ENCODE measurements at places on chromosomes 13 and 19. TPM values are rescaled to one million over a fixed set of nuclear protein-coding genes. Genes with fewer than 3 reads are reported as not detected.
A peak's percentile ranks its signal among the peaks of the same experiment; 100 is the strongest.

DNA sequence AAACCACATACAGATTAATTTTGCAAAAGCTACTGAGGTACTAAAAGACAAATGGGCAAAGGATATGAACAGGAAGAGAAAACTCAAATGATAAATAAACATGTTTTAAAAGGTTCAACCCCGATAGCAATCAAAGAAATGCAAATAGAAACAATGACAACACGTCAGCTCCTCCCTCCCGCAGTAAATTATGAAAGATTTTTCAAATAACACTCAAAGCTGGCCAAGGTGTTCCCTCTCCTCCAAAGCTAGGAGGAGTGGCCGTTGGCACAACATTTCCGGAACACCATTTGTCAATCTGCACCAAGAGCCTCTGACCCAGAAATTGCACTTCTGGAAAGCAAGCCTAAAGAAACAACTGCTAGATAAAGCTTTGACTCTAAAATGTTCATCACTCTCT, 28.3 kb downstream of the INSR start:
- no peaks in the 10 kb centered on the region for H3K4me1 ChIP-seq
- H3K27me3 ChIP-seq, result no peaks in the 10 kb centered on the region
- H3K4me3 ChIP-seq, result no peak overlapping the region
- no peak overlapping the region for H3K27ac ChIP-seq

- H3K27me3 ChIP-seq, result no peaks in the 10 kb centered on the region
- DNase-seq, result no peak
- peaks cover 19% of the 10 kb centered on the region for H3K4me1 ChIP-seq
- no peak overlapping the region for H3K4me3 ChIP-seq
- no peaks in the 10 kb centered on the region for H3K36me3 ChIP-seq
Measured at GRCh38 chr13:21232599-21232998, 56.1 kb downstream of the MRPL57 start.

- no peak overlapping the region for H3K27ac ChIP-seq
- H3K36me3 ChIP-seq, result no peaks in the 10 kb centered on the region
- no peaks in the 10 kb centered on the region for H3K4me1 ChIP-seq
- H3K4me3 ChIP-seq, result no peak overlapping the region
- DNase-seq, result no peak
Measured at GRCh38 chr13:47553329-47553977, 447.6 kb downstream of the SUCLA2 start.

DNA sequence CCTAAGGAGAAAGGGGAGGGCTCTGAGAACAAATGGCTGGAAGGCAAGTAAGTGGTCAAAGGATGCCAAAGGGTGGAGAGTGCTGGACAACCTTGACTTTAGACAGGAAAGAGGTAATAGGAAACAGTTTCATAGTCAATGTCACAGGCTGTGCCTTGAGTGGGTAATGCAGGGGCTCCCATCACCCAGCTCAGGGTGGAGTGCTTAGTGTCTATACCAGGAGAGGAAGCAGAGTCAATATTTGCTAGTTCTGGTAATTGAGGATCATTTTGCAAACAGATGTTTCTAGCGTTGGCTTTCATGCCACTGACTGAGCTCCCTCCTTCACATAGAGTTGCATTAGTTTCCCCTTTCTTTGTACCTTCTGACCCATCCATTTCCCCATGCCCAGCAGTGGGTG, 64.6 kb upstream of the KL start:
- no peak for DNase-seq
- no peaks in the 10 kb centered on the region for H3K4me1 ChIP-seq
- H3K27ac ChIP-seq, result no peak overlapping the region

DNA sequence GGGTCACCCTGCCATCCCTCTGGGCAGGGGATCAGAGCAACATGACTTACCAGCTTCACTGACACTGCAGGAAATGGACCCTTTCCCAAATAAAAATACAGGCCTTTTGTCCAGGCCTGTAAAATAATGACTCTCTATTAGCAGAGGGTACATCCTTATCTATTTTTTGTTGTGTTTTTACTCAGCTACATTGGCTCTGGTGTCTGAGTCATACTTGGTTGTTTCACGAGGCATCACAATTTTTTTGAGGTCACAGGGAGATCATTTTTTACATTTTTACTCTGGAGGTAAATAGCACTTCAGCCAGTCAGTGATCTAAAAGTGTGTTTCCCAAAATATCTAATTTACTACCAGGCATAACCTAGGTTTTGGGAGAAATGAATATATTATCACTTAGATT, 6.9 kb upstream of the HTR2A start:
- H3K27me3 ChIP-seq, result no peaks in the 10 kb centered on the region
- no peak for DNase-seq
- no peak overlapping the region for H3K4me3 ChIP-seq
- H3K36me3 ChIP-seq, result no peaks in the 10 kb centered on the region

DNA sequence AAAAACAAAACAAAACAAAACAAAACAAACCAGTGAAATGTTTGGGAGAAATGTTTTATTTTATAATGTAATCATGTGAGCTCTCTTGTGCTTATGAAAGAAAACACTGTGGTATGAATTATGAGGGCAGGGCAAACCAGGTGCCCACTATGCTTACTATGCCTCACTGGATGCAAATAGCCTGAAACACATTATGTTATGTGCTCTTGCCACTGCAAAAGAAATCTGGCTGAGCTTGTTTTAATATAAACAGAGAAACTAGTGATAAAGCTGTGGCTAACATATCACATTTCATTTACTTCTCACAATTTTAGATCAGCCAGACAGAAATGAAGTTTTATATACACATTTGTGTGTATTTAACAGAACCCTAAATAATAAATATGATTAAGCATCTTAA, 8.7 kb upstream of the NBEA start:
- H3K4me1 ChIP-seq, result no peaks in the 10 kb centered on the region
- H3K27ac ChIP-seq, result no peak overlapping the region

DNA sequence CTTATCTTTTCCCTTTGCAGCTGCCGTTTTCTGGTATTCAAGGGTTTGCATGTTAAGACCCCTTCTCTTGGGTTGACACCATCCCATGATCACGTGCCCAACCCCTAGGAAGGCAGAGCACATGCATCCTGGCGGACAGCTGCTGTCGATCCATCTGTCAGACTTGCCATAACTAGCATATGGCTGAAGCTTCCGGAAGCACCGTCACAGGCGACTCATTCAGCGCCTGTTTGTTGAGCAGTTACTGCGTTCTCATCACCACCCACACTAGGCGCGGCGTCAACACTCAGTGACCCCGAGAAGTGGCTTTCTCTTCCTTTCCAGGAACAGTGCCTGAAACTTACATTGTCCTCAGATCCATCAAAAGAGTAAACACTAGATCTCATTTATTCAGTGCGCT, 93.6 kb downstream of the SOX1 start:
- peaks cover 38% of the 10 kb centered on the region for H3K4me1 ChIP-seq
- H3K27ac ChIP-seq, result no peak overlapping the region
- H3K36me3 ChIP-seq, result no peaks in the 10 kb centered on the region
- H3K27me3 ChIP-seq, result no peaks in the 10 kb centered on the region
- no peak overlapping the region for H3K4me3 ChIP-seq

DNA sequence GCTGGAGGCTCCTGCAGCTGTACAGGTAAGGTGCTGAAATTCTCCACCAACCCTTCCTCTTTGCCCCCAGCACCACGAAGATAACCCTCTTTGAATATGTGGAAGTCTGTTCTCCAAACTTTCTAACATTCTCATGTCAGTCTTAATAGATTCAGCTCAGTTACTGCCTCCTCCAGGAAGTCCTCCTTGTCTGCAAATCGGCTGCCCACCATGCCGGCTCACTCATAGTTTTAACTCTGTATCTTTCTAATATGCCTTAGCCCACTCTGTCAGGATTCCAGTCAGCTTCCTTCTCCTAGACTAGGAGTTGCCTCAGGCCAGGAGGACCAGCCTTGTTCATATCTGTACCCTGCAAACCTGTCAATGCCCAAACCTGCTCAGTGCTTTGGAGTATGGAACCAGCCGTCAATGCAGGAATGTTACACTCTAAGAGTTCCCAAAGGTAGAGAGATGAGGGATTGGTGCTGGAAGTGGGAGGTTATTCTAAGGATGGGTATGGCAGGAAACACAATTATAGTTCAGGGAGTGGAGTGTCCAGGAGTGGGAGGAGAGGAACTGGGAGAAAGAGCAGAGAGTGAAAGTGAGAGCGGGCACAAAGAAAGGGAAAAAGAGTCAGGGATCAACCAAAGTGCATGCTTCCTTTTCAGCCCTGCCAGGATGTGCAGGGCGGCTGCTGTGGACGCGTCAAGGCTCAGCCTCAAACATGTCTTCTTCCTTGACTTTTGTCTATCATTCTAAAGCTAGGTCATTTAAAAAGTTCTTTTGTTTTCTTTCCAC, 38.0 kb upstream of the ALOX5AP start:
- H3K27ac ChIP-seq, result no peak overlapping the region
- H3K27me3 ChIP-seq, result peaks cover 23% of the 10 kb centered on the region
- DNase-seq, result no peak
- H3K4me3 ChIP-seq, result no peak overlapping the region
- no peaks in the 10 kb centered on the region for H3K4me1 ChIP-seq

GRCh38 chr19:48982280-48982679, 10.8 kb downstream of the GYS1 start:
- H3K4me3 ChIP-seq, result no peak overlapping the region
- H3K36me3 ChIP-seq, result peaks cover 41% of the 10 kb centered on the region
- no peak for DNase-seq
- H3K27me3 ChIP-seq, result no peaks in the 10 kb centered on the region
- no peaks in the 10 kb centered on the region for H3K4me1 ChIP-seq
- H3K27ac ChIP-seq, result no peak overlapping the region

- DNase-seq, result no peak
- H3K4me3 ChIP-seq, result no peak overlapping the region
- no peaks in the 10 kb centered on the region for H3K27me3 ChIP-seq
Measured at GRCh38 chr13:113836768-113837559, 26.9 kb downstream of the GAS6 start.

- H3K27ac ChIP-seq, result no peak overlapping the region
- no peaks in the 10 kb centered on the region for H3K27me3 ChIP-seq
- DNase-seq, result no peak
- H3K4me3 ChIP-seq, result no peak overlapping the region
- no peaks in the 10 kb centered on the region for H3K4me1 ChIP-seq
- peaks cover 67% of the 10 kb centered on the region for H3K36me3 ChIP-seq
Measured at GRCh38 chr13:113073942-113074341, 31.6 kb upstream of the F7 start.

DNA sequence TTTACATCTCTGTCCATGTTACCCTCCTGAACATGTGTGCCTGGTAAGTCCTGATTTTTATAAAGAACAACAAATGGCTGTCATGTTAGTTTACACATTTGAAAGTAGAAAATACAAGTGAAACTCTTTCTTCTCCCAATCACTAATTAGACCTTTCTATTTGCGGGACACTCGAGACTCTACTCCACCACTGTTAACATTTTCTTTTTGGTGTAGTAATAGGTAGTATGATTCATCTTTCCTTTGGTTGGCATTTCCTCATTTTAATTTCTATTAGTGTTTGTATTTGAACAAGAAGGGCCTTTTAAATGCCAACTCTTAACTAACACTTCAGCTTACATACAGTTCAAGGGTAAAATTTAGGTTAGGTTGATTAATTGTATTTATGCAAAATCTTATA, 371.1 kb downstream of the PCDH9 start:
- H3K27ac ChIP-seq, result no peak overlapping the region
- H3K4me3 ChIP-seq, result no peak overlapping the region
- H3K27me3 ChIP-seq, result no peaks in the 10 kb centered on the region
- no peaks in the 10 kb centered on the region for H3K4me1 ChIP-seq
- H3K36me3 ChIP-seq, result no peaks in the 10 kb centered on the region

- H3K4me3 ChIP-seq, result peak overlapping the region; percentile 22
- no peaks in the 10 kb centered on the region for H3K36me3 ChIP-seq
- no peaks in the 10 kb centered on the region for H3K27me3 ChIP-seq
- no peak for DNase-seq
- H3K27ac ChIP-seq, result peak overlapping the region; percentile 95
- peaks cover 93% of the 10 kb centered on the region for H3K4me1 ChIP-seq
Measured at GRCh38 chr19:33402421-33403220, 29.1 kb downstream of the CEBPG start.

GRCh38 chr13:112140366-112140765, 73.4 kb downstream of the SOX1 start:
- H3K36me3 ChIP-seq, result no peaks in the 10 kb centered on the region
- H3K4me1 ChIP-seq, result no peaks in the 10 kb centered on the region
- H3K27me3 ChIP-seq, result peaks cover 41% of the 10 kb centered on the region
- H3K27ac ChIP-seq, result no peak overlapping the region
- DNase-seq, result no peak
- H3K4me3 ChIP-seq, result no peak overlapping the region

GRCh38 chr13:44436589-44437337, 63.1 kb downstream of the SERP2 start:
- peak; percentile 86 for DNase-seq
- H3K27ac ChIP-seq, result peak overlapping the region; percentile 96
- H3K27me3 ChIP-seq, result no peaks in the 10 kb centered on the region
- H3K4me3 ChIP-seq, result peak overlapping the region; percentile 71
- H3K4me1 ChIP-seq, result peaks cover 27% of the 10 kb centered on the region

DNA sequence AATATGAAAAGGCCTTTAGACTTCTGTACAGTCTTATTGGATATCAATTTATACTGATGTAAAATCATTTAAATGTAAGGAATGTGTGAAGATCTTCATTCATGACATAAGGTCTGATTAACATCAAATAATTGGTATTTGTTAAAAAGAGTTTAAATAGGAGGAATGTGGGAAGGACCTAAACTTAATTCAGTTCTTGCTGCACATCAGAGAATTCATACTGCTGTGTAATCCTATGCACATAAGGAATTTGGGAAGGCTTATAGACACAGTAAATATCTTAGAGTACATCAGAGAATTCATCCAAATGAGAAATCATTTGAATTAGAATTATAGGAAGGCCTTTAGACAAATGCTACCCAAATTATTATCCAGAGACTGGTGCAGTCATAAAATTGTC, 21.7 kb downstream of the ZNF283 start:
- no peak for DNase-seq
- no peak overlapping the region for H3K4me3 ChIP-seq
- H3K27ac ChIP-seq, result no peak overlapping the region
- no peaks in the 10 kb centered on the region for H3K36me3 ChIP-seq

DNA sequence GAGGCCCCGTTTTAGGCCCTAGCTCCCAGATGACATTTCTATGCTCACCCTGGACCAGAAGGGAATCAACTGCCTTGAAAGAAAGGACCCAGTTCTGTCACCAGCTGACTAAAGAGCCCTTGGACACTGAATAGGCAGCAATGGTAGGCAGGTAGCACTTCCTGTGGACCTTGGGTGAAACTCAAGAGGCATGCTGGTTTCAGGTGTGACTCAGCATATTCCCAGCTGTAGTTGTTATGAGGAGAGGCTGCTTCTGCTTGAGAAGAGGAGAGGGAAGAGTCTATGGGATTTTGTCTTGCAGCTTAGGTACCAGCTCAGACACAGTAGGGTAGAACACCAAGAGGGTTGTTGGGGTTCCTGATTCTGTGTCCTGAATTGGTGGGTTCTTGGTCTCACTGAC, 37.9 kb upstream of the HTR2A start:
- no peaks in the 10 kb centered on the region for H3K36me3 ChIP-seq
- no peak overlapping the region for H3K4me3 ChIP-seq
- DNase-seq, result no peak
- no peaks in the 10 kb centered on the region for H3K27me3 ChIP-seq
- H3K27ac ChIP-seq, result no peak overlapping the region

GRCh38 chr13:112772539-112772909, 82.7 kb downstream of the ATP11A start:
- no peak overlapping the region for H3K4me3 ChIP-seq
- no peaks in the 10 kb centered on the region for H3K4me1 ChIP-seq
- no peak overlapping the region for H3K27ac ChIP-seq

PRODH2 gene
- total RNA-seq, result 86.7 TPM

SPACA4 gene
- not detected for total RNA-seq

ZNF677 gene
- not detected for total RNA-seq

ELAVL1 gene
- 38.4 TPM for total RNA-seq

SPHK2 gene
- total RNA-seq, result 11.1 TPM

CYP2F1 gene
- not detected for total RNA-seq

All from HepG2 (cell line).